HT-29 (cell line): ENCODE measurements at places on chromosomes 12 and 14. TPM values are rescaled to one million over a fixed set of nuclear protein-coding genes. Genes with fewer than 3 reads are reported as not detected.

The NRXN3 gene
- not detected in 2 replicates for total RNA-seq

The TAS2R50 gene
- total RNA-seq, result 0.26 and 0.99 TPM in 2 replicates

The KRT79 gene
- total RNA-seq, result not detected in 2 replicates

The CLEC4D gene
- total RNA-seq, result not detected in 2 replicates

The LGR5 gene
- 4.1 and 7.6 TPM in 2 replicates for total RNA-seq

The RIN3 gene
- total RNA-seq, result not detected in 2 replicates

The PMEL gene
- 2.7 and 7.6 TPM in 2 replicates for total RNA-seq

The PTHLH gene
- 0.46 and 1.6 TPM in 2 replicates for total RNA-seq

The SPPL3 gene
- total RNA-seq, result 7.9 and 8.6 TPM in 2 replicates

The GUCY2C gene
- total RNA-seq, result not detected in 2 replicates

The KRT74 gene
- not detected in 2 replicates for total RNA-seq

The HCFC2 gene
- total RNA-seq, result 0.97 and 1.4 TPM in 2 replicates

The SLC25A47 gene
- 0.18 and 0.37 TPM in 2 replicates for total RNA-seq

The BCL2L14 gene
- 2.3 and 2.6 TPM in 2 replicates for total RNA-seq

The FBLN5 gene
- total RNA-seq, result not detected in 2 replicates

The NR4A1 gene
- total RNA-seq, result 49.6 and 61.2 TPM in 2 replicates

The AGAP2 gene
- total RNA-seq, result 1.9 and 4.0 TPM in 2 replicates

The RPL10L gene
- total RNA-seq, result not detected in 2 replicates

The IGFBP6 gene
- total RNA-seq, result 394 and 417 TPM in 2 replicates

The SYCP3 gene
- not detected in 2 replicates for total RNA-seq

The TMTC1 gene
- total RNA-seq, result 0.23 and 0.38 TPM in 2 replicates

The FZD10 gene
- not detected in 2 replicates for total RNA-seq

The IGF1 gene
- total RNA-seq, result not detected in 2 replicates

The SCNN1A gene
- total RNA-seq, result 161 and 221 TPM in 2 replicates
